ENCODE measurements at places on chromosomes 5 and 9.

GRCh38 chr9:109072821-109073435 is 46.8 kb downstream of the TMEM245 start:
- no peak for DNase-seq

- DNase-seq = no peak
These were observed 140.8 kb downstream of the HMHB1 start for GRCh38 chr5:143952809-143953208.

DNA sequence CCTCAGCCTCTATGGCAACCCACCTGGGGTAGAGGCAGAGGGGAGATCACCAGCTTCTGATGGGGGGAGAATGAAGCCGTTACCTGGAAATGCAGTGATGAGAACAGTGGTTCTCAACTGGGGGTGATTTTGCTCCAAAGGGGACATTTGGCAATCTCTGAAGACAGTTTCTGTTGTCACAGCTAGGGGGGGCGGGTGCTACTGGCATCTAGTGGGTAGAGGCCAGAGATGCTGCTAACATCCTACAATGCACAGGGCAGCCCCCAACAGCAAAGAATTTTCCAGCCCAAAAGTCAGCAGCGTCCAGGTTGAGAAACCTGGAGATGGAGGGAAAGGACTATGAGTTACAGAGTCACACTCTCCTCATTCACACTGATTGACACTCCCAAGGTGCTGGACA is 84.5 kb downstream of the FGF1 start:
- DNase-seq = no peak

DNA sequence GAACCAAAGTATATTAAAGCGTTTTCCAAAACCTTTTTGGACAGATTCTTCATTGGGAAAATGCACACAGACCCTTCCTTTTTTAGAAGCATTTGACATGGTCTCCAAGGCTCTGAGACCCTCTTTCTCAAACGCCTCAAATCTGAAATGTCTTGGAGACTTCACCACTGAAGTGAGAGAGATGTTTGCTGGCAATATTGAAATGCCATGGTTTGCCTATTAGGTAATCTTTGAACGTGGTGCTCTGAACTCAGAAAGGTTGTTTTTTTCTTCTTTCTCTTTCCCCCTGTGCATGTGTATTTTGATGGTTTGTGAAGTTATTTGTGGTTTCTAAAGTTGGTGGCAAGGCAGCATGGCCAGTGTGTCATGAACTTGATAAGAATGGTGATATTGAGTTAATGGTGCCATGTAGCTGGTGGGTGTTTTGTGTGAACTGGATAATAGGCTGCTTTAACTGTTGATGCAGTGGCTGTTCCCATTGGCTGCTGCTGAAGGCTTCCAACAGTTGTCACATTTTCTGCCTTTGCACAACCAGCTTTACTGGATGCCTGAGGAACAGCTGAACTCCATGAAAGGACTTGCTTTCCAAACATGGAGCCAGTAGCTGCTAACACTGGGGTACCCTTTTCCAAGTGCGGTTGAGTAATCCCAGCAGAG is 1.7 kb downstream of the PALM2AKAP2 start:
- no peak for DNase-seq

DNA sequence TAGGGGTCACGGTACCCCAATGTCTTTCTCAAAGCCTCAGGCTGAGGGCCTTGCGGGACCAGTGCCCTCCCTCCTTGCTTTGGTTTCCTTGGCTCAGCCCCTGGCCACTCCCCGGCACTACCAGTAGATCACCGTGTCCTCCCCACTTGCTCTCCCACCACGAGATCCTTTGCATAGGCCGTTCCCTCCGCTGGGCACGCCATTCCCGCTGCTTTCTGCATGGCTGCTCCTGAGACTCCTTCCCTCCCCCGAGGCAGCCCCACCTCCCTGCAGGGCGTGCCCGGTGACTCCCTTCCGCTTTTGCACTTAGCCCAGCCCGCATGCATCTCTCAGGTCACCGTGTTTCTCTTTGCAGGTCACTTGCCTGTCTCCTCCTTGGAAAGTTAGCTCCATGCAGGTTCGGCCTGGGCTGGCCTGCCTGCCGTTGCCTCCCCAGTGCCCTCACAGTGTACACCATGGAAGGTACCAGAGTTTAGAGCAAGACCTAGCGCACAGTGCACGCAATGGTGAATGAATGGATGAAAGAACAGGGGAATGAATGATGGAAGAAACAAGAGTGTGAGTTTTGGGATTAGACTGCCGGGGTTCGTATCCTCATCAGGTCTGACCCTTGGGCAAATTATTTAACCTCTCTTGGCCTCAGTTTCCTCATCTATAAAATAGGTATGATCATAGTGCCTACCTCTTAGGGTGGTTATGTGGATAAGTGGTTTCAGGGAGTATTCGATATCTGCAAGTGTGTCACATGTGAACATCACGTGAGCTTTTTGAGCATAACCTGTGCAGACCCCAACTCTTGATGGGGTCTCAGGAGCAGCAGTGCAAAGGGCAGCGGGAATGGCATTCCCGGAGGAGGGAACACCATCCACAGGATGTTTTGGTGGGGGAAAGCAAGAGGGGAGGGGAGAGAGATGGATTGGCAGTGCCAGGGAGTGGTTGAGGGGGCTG is 214.3 kb downstream of the C9orf50 start:
- DNase-seq = no peak

DNA sequence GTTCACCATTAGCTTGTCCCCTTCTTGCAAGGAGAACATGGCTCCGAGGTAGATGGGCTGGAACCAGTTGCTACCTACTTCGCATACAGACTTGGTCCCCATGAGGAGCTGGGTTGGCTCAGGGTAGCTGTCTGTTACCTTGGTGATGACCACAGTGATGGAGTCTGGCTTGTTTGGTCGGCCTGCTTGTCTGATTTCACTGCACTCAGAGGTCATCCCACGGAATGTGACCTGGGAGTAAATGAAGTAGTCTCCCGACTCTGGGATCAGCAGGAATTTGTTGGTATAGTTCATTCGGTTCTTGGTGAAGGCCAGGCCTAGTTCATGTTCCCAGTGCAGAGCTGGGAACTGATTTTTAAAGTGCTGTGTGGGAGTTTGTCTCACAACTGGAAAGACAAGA is 15.3 kb downstream of the TNFSF15 start:
- no peak for DNase-seq

DNA sequence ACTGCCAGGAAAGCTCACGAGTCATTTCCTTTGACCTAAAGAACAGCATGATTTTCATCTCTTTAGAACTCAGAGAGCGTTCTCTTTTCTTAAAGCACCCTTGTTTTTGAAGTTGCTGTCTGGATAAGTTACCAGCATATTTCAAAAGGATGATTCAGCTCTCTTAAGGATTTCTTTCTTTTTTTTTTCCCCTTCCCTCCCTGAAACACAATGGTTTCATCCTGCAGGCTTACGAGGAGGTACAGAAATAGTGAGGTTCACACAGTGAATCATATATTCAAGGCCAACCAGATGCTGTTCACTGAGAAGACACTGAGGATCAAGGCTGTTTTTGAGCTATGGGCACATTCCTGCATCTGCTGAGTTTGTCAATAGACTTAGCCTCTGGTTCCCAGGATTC is 257.2 kb downstream of the KIF4B start:
- DNase-seq = no peak

DNA sequence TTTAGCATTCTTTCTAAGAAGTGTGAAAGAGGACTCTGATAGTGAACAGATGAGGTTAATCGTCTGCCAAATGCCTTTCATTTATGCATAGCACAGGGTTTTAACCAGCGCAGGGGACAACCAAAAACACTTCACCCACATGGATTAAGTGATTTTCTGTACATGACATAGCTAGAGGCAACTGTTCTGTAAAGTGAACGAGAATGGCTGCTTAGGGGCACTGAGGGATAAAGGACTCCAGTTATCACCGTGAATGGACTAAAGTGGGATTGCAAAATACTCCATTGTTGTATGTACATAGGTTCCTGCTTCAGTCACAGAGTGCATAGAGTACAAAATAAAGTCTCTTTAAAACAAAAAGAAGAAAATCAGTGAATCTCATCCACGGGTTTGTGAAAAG is 456.8 kb downstream of the DMAC1 start:
- no peak for DNase-seq

- DNase-seq = no peak
These were observed 22.0 kb downstream of the OR2S2 start for GRCh38 chr9:35935755-35936509.

DNA sequence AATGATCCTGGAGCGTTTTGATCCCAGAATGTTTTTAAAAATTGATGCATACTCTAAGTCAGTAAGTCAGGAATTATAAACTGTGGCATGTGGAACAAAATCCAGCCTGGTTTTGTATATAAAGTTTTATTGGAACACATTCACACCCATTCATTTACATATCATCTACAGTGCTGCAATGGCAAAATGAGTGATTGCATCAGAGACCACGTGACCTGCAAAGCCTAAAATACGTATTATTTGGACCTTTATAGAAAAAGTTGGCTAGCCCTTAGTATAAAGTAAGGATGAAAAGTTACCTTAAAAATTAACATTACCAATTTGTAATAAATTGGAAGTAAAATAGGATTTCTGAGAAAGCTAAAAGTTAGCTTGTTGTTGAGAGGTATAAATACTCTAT is 95.0 kb downstream of the PCSK5 start:
- no peak for DNase-seq

- no peak for DNase-seq
These were observed 680 bp upstream of the LPCAT1 start for GRCh38 chr5:1524481-1524798.
